ENCODE measurements at places on chromosomes 16 and 17. TPM values are rescaled to one million over a fixed set of nuclear protein-coding genes. Genes with fewer than 3 reads are reported as not detected.

DNA sequence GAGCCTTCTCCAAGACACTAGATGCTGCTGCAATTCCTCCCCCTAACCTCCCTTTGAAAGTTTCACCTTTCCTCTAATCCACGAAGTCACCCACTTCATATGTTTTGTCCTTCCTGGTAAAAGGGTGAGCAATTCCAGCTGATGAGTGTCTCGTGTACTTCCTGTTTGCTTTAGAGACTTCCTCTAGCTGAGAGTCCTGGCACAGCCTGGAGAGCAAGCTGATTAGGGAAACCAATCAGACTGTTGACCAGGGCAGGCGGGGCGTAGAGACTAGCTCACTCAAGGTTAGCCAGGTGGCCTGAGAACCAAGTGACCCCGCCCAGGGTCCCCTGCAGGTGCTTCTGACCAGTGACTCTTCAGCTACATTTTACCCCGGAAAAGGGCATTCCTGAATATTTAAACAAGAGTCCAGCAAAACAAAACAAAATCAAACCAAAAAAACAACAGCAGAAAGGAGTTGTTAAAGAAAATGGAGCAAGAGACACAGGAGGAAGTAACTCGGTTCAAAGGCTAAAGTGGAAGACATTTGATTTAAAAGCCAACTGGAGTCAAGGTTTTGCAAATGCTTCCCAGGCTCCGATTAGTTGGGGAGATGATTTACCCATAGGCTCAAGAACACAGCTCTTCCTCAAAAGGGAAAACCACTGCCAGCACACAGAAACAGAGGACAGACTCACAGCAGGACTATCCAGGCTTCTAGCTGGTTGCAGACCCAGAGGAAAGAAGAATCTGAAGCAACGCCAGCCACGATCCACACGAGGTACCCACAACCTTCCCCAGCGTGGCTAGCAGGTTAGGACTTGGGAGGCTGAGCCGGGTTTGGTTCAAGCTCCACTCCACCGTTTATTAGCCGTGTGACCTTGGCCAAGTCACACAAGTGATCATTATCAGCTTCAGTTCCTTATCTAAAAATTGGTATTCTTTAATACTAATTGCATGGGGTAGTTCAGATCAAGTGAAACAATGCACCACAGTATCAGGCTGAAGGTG lies 13.4 kb downstream of the HSPB9 start:
- DNase-seq, result peak; percentile 77

DNA sequence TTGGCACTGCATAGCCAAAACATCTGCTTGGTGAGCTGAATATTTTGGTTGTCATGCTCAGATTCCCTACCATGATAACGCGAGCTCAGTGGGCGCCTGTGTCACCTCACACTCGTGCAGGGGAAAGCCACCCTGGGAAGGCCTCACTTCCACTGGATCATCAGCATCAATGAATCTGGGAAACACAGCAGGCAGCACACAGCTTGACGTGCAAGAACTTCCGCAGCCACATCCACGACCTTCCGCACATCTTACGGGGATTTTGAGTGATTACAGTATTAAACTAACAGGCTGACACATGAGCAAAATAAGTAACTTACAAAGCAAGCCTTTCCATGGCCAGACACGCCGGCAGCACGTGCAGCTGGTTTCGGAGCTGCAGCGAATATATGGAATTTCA lies 54.7 kb upstream of the FOXF1 start:
- no peak for DNase-seq

DNA sequence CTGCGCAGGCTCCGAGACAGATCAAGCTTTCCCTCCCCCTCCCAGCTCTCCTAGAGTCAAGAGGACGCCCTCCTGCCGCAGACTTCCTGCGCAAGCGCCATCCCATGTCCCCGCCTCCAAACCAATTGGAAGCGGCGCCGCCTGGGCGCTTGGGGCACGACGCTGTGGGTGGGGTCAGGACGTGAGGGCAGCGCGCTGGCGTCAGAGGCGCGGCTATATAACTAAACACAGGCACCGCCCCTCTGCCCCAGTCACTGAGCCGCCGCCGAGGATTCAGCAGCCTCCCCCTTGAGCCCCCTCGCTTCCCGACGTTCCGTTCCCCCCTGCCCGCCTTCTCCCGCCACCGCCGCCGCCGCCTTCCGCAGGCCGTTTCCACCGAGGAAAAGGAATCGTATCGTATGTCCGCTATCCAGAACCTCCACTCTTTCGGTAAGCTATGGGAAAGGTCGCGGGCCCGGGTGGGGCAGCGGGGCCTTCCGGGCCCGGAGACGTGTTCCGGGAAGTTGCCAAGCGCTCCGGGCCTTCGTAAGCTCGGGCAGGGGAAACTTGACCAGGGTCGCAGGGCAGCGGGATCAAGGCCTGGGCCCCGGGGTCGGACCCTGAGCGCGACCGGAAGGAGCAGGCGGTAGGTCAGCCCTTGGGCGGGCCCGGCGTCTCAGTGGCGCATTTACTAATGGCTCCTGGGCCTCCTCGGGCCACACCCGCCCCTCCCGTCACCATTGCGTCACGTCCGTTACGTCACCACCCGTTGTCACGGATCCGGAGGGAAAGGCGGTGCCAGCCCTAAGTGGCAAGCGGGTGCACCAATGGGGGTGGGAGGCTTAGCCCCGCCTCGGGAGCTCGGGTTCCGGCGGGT lies at the start of gene EIF1:
EIF1 (plus strand) TSS at position 245 of the 856 bp plus-strand sequence; CDS start at position 399, 154 bp downstream.
- DNase-seq, result peak; percentile 100

DNA sequence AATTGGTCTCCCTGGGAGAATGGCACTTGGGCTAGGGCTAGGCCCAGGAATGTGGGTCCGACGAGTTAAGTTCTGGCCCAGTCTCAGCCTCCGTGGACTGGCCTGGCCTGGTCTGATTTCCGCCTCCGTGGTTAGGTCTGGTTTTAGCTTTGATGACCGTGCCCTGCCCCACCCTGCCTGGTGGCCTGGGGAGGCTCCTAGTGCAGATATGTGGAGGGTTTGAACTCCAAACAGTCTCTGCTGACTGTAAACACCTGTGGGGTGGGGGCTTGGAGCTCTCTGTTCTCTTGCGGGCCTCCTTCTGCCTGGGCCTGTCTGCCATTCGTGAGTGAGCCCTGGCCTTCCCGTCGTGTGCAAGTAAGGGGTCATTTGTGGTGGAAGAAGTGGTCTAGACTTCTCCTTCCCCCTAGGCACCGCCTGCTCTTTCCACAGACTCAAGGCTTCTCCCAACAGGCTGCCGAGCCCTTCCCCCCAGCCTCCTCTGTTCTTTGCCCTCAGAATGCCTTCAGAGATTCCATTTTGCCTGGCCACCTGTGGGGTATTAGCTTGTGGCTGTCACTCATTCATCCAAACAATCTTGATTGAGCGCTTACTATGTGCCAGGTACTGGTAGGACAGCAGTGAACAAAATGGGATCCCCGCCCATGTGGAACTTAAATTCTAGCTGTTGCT lies 1.6 kb downstream of the ATP6V0C start:
- peak; percentile 55 for DNase-seq

DNA sequence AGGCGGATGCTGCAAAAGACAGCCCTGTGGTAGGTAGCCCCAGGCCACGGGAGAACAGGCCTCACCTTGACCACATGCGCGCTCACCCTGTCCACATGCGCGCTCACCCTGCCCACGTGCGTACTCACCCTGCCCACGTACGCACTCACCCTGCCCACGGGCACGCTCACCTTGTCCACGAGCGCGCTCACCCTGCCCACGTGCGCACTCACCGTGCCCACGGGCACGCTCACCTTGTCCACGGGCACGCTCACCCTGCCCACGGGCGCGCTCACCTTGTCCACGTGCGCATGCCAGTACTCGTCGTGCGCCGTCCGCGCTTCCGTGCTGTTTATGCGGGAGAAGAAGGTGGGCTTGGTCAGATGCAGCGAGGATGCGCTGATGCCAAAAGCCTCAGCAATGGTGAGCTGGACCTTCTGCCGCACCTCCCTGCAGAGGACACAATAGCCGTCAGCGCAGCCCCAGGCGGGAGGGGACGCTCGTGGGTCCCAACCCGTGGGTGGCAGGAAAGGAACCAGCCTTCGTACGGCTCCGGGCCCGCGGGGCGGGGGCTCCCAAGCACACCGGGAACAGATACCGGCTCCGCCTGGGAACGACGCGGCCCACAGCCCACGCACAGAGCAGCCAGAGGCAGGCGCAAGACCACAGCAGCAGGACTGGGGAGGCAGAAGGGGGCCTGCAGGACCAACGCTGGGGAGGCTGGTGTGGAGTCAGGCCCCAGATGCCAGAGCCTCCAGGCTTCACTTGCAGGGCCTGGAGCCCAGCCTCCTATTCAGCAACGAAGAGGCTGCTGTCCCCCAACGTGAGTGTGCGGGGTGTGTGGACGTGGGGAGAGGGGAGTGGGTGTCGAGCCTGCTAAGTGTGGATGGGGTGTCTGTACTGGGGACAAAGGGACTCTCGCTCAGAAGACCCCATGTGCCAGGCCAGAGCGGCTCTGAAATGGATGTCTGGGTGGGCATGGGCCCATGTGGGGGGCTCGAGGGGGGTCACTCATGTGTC lies 14.2 kb upstream of the HEXD start:
- DNase-seq, result no peak

The CMTM2 gene
- total RNA-seq, result 0.52 TPM

- DNase-seq, result no peak
Measured at GRCh38 chr17:68384471-68384870, 72.8 kb downstream of the WIPI1 start.

The SLC5A10 gene
- not detected for total RNA-seq

- DNase-seq, result peak; percentile 92
Measured at GRCh38 chr16:8868416-8869211, at the start of gene CARHSP1. Gene CARHSP1 (minus strand): TSS chr16:8869006. CDS start chr16:8859328, 9,678 bp downstream.

GRCh38 chr17:45828582-45829133 lies 16.0 kb upstream of the SPPL2C start:
- no peak for DNase-seq

- no peak for DNase-seq
Measured at GRCh38 chr16:12214509-12214908, 238.0 kb downstream of the SNX29 start.

GRCh38 chr17:71757156-71757555 lies 363.7 kb upstream of the SOX9 start:
- DNase-seq, result no peak

DNA sequence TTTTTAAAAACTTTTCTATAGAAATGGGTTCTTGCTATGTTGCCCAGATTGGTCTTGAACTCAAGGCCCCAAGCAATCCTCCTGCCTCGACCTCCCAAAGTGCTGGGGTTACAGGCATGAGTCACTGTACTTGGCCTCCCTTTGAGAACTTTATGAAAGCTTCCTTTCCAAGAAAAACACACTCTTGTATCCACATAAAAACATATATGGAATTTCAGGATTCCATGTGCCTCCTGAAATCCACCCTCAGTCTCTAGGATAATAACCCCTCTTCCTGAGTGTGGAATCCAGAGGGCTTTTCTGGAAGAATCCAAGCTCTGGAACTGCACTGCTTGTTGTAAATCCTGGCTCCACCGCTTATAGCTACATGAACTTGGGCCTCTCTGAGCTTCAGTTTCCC lies 53.2 kb upstream of the MRTFB start:
- DNase-seq, result no peak

- no peak for DNase-seq
Measured at GRCh38 chr17:61423967-61424649, 24.5 kb downstream of the TBX2 start.

The CEP112 gene
- total RNA-seq, result 12.7 TPM

DNA sequence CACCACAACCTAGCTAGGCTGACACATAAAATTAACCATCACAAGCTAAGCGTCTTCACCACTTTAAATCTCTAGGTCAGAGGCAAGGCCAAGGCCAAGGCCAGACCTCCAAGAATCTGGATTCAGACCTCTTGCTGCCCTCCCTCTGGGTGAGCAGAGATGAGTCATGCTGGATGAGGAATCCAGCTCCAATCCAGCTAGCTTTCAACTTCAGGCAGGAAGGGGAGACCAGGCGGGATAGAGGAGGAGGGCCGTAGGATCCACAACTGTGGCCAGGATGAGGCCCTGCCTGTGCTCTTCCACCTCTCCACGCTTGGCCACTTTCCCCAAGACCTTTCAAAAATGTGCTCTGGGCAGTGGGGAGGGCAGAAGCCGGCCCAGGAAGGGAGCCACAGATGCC lies 14.7 kb downstream of the LRRC75A start:
- DNase-seq, result peak; percentile 48

The FA2H gene
- not detected for total RNA-seq

GRCh38 chr17:49187301-49187700 lies 23.1 kb downstream of the GNGT2 start:
- DNase-seq, result no peak

DNA sequence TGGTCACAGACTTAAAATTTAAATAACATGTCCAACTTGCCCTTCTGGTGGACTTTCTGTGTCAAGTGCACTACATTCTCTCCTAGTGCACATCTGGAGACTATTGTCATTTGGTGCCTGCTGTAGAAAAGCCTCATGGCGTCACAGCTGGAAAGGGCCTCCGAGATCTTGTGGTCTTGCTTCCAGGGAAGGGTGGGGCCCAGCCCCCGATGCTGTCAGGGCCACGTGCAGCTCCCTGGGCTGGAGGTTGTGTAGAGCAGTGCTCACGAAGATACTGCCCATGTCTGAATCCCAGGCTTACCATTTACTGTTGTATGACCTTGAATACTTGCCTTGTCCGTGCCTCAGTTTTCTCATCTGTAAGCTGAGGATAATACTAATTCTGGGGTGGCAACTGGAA lies 6.8 kb upstream of the MPRIP start:
- DNase-seq, result no peak

GRCh38 chr17:46212634-46213435 lies 19.6 kb upstream of the KANSL1 start:
- DNase-seq, result peak; percentile 58

DNA sequence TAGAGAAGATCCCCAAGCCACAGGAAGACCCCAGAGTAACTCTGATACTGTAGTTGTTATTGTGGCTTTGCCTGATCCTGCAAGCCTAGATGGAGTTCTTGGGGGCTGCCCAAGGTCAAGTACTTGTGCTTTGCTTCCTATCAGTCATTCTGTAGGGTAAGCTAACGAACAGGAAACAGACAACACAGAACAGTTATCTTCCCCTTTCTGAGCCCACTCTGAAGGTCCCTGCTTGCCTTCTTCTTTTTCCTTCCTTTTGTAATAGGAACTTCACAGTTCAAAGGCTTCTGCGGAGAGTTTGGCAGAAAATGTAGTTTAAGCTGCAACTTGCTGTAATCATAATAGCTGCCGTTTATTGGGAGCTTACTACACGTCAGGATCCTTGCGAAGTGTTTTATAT lies 494.1 kb upstream of the ERCC4 start:
- no peak for DNase-seq

The CX3CL1 gene
- 23.7 TPM for total RNA-seq

- DNase-seq, result no peak
Measured at GRCh38 chr17:8100111-8100510, 12.6 kb upstream of the ALOX12B start.

The KIF22 gene
- total RNA-seq, result 18.6 TPM

DNA sequence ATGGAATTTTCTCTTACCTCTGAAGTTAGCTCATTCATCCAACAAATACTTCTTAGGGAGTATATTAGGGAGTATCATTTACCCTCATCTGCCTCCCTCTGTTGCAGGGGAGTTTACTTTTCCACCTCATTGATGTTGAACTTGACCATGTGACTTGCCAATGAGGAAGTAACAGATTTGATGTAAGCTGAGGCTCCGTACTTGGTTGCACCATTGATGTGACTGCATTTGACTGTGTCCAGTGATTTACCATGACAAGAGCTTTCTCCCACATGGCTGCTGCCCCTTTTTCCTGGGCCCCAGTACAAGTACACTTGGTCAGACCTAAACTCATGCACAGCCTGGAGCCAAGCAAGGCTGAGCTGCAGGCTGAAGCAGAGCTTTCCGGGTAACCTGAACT lies 81.6 kb upstream of the HS3ST2 start:
- DNase-seq, result no peak

- no peak for DNase-seq
Measured at GRCh38 chr17:62676952-62677596, 49.6 kb downstream of the MRC2 start.

The KRT16 gene
- total RNA-seq, result not detected

The HSPB9 gene
- total RNA-seq, result not detected
